ENCODE measurements at places on chromosomes 13 and 19. TPM values are rescaled to one million over a fixed set of nuclear protein-coding genes. Genes with fewer than 3 reads are reported as not detected.

SIGLEC7 gene
- 3.5 TPM for total RNA-seq

RGCC gene
- total RNA-seq, result 38.8 TPM

DNA sequence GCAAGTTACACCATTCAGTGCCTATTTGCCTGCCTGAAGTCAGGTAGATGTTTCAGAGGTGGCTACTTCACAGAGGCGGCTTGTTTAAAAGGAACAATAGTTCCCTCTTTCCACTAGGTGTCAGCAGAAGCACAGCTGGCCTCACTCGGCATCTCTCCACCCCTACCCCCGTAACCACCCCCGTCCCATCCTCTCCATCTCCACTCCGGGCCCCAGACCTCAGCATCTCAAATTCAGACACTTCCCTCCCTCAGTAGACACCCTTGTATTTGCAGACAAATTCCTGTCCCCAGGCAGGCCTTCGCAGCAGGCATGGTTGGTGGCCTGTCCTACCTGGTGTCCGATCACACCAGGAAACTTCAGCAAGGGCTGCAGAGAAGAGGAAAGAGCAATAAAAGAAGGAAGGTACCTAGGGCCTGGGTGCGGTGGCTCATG is 9.1 kb upstream of the DPP9 start:
- no peak for DNase-seq

GRCh38 chr13:31775148-31775547 is 35.8 kb downstream of the RXFP2 start:
- no peak for DNase-seq

DNA sequence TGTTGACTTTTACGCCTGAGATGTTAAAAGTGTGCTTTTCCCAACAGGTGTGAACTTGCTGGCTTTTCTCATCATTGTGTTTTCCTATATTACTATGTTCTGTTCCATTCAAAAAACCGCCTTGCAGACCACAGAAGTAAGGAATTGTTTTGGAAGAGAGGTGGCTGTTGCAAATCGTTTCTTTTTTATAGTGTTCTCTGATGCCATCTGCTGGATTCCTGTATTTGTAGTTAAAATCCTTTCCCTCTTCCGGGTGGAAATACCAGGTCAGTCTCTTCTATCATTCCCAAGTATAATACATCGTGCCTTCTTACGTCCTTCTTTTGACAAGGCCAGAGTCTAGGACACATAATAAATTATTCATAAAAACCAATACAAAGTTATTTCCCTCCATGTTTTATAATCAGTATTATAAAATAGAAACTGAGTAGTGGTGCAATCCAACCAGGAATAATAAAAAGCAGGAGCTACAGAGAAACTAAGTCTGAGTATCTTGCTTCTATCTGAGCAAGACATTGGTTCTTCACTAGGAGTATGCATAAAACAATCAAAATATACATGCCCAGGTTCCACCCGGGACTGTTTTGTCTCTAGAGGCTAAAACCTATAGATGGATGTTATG is 57.9 kb downstream of the RXFP2 start:
- no peak for DNase-seq
